ENCODE measurements at places on chromosomes 16 and 17.

GRCh38 chr17:33523577-33523981 lies 230.5 kb upstream of the ASIC2 start:
- no peak for DNase-seq

DNA sequence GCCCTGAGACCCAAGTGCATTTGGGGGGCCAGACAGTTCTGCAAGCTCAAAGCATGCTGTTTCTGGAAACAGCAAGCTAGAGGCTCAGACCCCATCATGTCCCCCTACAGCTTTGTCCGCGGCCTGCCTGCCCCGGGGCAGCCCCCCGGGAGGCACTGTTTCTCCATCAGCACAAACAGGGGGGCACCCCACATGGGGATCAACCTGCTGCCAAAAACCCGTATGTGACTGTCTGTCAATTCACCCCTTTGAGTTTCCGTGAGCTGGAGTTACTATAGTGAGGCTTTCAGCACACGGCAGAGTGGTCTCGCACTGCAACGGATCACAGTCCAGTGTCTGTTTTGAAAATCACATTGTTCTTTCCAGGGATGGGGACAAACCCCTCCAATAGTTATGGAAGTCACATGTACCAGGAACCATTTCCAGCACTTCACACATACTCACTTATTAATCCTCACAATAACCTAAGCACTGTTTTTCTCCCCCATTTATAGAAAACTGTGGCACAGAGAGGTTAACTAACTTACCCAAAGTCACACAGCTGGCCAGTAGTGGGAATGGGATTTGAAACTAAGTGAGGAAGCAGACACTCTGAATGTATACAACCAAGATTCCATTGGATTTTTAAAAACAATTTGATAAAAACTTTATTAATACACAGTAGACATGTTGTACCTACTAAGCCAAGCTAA lies 269.0 kb downstream of the C16orf95 start:
- DNase-seq: no peak

GRCh38 chr17:66711881-66712321 lies 123.0 kb upstream of the CACNG5 start:
- DNase-seq: no peak

DNA sequence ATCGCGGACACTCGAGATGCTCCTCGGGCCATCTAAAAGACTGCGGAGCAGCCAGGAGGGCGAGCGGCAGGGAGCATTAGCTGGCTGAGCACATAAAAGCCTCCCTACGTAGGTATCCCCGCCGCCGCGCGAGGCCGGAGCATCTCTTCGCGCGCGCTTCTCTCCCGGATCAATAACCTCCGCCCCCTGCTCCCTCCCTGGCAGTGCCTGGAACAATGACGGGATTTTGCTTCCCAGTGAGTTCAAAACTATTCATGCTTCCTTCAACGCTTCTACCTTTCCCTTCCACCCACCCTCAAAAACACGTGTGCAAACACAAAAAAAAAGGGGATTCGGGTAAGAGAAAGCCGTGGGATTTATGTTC lies 984 bp downstream of the CENPV start:
- no peak for DNase-seq

- DNase-seq: no peak
Measured at GRCh38 chr17:42704837-42705494, 22.6 kb downstream of the CNTNAP1 start.

DNA sequence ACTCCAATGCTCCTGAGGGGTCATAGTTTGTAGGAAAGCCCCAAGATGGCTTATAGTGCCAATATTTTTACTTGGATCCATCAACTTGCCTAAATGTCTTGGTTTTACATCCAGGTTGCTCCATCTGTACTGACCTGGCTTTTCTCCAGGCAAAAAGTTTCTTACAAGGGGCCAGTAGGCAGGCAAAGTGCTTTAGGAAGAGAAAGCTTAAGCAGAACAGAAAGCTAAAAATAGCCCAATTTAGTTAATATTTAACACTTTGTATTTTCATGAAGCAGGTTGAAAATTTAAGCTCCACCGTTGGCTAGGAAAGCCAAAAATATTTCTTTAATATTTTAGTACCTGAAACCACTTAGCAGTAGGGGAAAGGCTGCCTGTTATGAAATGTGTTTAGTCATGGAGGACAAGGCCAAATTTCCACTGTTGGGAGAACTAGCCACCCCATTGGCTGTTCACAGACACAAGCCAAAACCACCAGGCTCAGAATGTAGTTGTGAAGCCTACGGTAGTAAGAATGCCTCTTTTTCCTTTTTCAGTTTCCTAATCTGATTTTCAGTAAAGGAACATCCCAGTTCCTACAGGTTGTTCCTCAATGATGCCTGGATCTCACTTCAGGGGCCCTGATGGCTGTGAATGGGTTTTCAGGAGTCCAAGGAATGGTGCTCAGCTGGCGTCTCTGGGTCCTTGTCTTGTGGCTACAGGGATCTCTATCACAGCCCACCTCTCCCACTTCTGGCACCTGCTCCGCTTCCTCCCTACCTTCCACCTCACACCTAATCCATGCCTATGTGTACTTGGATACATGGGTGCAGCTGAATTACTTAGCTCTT lies 324.8 kb downstream of the PMP22 start:
- DNase-seq: no peak

DNA sequence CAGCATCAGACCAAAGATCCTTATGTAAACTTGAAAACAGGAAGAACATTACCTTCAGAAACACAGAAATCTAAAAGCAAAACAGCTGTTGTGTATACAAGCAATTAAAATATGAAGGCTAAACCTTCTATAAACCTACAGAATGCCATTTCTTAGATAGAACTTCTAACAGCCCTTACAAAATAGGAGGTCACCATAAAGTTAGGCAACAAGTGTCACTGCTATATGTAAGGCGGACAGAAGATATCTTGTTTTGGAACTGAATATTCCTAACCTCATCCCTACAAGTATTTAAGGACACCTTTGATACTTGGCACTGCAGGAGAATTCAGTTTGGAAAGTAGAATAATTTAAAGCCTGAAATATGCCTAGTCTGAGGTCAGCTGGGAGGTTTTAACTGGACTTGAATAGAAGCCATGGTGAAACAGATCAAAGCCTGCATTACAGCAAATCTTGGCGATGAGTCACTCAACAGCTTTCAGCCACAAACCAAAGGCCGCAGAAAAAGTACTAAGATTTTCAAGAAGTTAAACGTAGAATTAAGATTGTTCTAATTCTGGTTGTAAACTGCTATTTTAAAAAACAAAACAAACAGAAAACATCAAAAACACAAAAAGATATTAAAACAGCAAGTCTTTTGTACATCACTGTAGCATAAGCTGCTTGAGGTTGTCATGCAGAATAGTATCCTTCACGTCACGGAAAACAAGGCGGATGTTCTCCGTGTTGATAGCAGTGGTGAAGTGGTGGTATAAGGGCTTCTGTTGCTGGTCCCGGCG lies 42.7 kb downstream of the GNA13 start:
- DNase-seq: no peak

DNA sequence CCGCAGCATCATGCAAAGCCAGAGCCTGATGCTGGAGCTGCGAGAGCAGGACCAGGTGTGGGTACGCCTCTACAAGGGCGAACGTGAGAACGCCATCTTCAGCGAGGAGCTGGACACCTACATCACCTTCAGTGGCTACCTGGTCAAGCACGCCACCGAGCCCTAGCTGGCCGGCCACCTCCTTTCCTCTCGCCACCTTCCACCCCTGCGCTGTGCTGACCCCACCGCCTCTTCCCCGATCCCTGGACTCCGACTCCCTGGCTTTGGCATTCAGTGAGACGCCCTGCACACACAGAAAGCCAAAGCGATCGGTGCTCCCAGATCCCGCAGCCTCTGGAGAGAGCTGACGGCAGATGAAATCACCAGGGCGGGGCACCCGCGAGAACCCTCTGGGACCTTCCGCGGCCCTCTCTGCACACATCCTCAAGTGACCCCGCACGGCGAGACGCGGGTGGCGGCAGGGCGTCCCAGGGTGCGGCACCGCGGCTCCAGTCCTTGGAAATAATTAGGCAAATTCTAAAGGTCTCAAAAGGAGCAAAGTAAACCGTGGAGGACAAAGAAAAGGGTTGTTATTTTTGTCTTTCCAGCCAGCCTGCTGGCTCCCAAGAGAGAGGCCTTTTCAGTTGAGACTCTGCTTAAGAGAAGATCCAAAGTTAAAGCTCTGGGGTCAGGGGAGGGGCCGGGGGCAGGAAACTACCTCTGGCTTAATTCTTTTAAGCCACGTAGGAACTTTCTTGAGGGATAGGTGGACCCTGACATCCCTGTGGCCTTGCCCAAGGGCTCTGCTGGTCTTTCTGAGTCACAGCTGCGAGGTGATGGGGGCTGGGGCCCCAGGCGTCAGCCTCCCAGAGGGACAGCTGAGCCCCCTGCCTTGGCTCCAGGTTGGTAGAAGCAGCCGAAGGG lies 24.2 kb downstream of the C1QTNF1 start:
- no peak for DNase-seq

GRCh38 chr16:75250809-75251279 lies 580 bp downstream of the BCAR1 start:
- DNase-seq: no peak

GRCh38 chr17:40531051-40531991 lies 29.9 kb upstream of the TNS4 start:
- DNase-seq: no peak

DNA sequence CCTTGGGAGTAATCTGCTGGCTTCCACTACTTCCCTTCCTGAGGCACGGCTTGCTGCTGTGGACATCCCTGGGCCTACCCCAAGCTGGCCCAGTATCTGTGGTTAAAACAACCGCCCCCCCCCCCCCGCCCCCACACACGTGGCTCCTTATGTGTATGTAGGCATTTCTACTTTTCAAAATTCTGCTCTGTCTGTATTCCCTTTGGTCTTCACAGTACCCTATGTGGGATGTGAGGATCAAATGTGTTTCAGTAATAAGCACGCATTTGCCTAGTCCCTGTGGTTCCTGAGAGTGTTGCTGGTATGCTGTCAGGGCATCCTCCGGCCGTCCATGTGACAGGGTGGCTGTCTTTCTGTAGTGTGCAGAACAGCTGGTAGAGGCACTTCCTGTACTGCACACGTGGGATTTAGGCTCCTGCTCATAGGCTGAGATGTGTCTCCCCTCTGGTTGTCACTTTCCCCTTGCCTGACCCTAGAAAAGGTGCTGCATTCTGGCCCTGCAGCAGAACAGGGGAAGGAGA lies 2.2 kb downstream of the NT5M start:
- DNase-seq: no peak

- DNase-seq: no peak
Measured at GRCh38 chr16:59527206-59527997, 793.3 kb upstream of the GOT2 start.

- DNase-seq: no peak
Measured at GRCh38 chr17:67019809-67020208, 24.5 kb upstream of the CACNG1 start.

GRCh38 chr17:3039736-3040135 lies 23.7 kb downstream of the OR1D5 start:
- no peak for DNase-seq
